T follicular helper cell (primary cell): ENCODE measurements at places on chromosomes 11 and 22.

DNA sequence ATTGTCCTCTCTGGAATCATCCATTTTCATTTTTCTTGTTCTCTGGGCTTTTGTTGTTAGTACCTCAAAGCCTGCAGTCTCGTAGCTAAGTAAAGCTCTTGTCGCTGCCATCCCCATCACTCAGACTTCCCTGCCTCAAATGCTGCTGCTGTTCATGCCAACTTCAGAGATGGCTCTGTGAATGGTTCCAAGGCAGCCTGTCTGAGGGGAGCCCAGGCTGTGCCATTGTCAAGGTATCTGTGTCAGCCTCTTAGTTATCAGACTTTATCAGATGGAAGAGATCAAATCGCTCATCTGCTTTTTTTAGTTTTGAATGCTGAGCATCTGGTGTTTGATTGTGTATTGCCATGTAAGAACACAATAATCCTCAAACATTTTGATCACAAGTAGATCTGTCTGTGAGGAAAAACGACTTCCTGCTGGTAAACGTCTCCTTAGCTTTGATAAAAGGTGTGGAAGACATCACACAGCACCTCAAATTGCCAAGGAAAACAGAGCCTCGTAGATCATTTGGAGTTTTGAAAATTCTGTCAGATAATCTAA is 304.2 kb upstream of the ZC3H12C start:
- no peak for DNase-seq

GRCh38 chr11:126990716-126991480 is 9.7 kb downstream of the KIRREL3 start:
- DNase-seq, result no peak

DNA sequence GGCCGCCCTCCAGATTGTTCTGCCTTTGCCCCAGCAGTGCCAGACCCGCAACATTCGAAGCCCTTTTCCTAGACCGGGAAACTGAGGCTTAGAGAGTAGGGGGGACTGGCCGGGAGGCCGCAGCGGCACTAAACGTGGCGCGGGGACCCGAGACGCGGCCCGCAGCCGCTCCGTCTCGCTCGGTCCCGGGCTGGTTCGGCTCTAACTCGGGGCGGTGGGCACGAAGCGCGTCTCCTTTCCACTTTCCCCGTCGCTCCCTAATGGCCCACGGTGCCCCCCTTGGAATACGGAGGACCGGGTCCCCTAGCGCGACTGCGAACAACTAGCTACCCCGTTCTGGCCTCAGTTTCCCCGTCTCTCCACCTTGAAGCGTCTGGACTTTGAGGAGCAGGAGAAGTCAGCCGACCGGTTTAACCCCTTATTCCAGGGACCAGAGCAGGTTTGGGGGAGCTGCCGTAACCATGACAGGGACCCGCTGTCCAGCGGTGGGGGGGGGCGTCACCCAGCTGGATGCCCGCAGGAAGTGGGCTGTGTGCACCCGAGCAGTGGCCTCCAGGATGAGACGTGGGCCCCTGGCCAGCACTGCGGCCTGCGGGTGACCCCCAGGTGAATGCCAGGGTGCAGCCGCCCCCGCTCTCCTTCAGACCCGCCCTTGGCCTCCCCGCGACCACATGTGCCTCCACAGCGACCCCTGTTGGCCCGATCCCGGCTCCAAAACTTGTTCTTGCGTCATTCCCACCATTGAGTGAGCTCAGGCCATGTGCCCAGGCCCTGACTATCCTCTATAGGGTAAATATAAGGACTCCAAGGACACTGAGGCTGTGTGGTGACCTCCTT is 1.1 kb downstream of the CDC42EP1 start:
- DNase-seq, result peak; percentile 62

DNA sequence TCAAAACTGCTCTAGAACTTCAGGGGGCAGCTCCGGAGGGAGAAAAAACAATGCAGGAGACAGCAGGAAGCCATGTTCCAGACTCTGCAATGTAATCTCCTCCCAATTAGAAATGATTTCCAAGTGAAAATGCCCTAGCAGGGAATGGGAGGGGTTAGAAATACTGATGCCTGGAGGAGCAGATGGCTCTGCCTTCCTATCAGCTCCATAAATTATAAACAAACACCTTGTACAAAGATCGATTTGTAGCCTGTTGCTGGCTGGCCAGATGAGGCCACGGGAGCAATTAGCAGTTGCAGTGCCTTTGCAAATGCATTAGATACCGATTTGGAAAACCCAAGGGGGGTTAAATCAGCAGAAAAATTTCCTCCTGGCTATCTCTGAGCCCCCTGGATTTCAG is 46.6 kb upstream of the CHRM4 start:
- no peak for DNase-seq

- no peak for DNase-seq
Measured at GRCh38 chr11:79963856-79964645, 523.2 kb upstream of the TENM4 start.

DNA sequence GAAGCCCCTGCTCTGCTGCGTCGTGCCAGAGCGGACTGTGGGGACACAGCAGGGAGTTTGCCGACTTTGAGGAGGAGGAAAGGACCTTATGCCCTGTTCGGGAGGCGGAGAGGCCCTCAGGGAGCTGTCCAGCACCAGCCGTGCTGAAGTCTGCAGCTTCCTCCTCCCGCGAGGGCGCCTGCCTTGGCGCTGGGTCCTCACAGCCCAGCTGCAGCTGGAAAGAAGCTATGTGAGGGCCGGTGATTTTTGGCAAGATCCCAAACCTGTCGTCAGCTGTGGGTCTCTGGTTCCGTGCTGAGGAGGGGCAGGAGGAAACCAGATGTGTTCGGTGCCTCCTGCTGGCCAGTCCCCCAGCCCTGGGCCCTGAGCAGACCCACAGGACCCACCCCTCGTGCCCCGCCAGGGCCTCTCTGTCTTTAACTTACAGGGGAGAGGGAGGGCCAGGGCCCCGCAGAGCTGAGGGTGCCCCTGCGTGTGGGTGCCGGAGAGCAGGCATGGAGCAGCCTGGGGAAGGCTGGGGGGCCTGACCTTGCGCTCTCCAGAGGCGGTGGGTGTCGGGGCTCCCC is 12.0 kb downstream of the BRSK2 start:
- DNase-seq, result peak; percentile 25

GRCh38 chr22:37542959-37543358 is 17.3 kb upstream of the CDC42EP1 start:
- DNase-seq, result no peak

DNA sequence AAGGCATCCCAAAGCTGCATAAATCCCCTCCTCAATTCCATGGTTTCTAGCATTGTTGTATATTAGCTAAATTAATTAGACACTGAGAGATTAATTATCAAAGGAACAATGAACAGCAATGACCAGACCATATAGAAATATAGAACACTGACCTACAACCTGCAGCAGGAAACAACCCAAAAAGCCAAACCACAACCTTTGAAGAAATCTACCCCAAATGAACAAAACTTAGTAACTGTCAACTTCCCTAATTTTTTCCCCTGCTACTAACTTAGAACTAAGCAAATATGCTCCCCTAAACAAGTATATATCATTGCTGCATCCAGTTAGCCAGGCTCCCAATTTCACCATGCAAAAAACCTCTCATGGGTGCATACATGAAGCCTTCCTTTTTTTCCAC is 268.0 kb upstream of the ANO3 start:
- no peak for DNase-seq

- no peak for DNase-seq
Measured at GRCh38 chr11:131925829-131926228, 555.4 kb downstream of the NTM start.

DNA sequence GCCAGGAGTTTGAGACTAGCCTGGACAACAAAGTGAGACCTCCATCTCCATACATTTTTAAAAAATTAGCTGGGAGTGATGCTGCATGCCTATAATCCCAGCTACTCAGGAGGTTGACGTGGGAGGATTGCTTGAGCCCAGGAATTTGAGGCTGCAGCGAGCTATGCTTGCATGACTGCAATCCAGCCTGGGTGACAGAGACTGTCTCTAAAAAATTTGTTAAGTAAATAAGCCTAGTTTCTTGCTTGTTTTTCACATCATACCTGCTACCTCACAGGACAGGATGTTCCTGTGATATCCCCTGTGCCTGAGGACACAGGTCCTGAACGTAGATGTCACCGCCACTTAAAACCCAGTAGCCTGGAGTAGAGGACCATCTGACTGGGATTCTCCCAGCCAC is 348.6 kb downstream of the MN1 start:
- DNase-seq, result no peak

- no peak for DNase-seq
Measured at GRCh38 chr11:30545507-30545906, 40.6 kb downstream of the MPPED2 start.

GRCh38 chr11:8765294-8765693 is 82.7 kb downstream of the RPL27A start:
- no peak for DNase-seq

DNA sequence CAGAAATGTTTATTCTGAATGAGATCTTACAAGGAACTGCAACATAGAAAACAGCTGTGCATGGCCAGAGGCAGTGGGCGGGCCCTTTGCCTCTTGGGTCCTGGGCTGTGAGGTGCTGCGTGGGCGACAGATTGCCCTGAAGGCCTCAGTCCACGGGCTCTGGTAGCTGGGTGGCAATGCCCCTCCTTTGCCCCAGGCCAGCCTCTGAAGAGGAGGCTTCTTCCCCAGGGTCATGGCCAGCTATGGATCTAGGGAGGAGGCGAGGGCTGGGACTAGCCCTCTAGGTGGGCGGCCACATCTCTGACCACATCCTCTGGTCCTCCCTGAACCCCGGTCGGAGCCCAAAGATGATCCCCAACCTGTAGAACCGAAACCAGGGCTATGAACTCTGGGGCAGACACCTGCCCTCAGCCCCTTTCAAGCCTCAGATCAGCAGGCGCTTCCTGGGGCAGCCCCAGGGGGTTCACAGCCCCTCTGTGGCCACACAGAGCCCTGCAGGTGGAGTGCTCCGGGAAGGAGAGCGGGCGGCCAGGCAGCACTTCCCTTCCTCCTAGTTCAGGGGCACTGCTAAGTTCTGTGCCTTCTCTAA is 6.6 kb upstream of the CDC42BPG start:
- DNase-seq, result no peak

DNA sequence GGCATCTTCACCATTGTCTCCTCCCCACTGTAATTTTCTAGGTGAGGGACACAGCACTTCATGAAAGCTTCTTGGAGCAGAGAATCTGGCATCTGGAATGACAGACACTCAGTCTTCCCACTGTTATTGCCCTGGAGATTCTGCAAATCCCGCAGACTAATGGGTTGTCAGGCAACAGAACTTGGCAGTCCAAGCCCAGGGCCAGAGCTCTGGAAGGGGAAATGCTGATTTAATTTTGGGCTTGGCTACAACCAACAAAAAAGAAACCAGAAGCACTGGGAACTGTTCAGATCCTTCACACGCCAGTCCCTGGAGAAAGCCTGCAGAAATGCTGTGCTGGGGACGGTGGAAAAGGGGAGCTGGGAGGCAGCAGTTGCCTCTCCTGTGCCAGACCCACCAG is 71.5 kb upstream of the BID start:
- no peak for DNase-seq

DNA sequence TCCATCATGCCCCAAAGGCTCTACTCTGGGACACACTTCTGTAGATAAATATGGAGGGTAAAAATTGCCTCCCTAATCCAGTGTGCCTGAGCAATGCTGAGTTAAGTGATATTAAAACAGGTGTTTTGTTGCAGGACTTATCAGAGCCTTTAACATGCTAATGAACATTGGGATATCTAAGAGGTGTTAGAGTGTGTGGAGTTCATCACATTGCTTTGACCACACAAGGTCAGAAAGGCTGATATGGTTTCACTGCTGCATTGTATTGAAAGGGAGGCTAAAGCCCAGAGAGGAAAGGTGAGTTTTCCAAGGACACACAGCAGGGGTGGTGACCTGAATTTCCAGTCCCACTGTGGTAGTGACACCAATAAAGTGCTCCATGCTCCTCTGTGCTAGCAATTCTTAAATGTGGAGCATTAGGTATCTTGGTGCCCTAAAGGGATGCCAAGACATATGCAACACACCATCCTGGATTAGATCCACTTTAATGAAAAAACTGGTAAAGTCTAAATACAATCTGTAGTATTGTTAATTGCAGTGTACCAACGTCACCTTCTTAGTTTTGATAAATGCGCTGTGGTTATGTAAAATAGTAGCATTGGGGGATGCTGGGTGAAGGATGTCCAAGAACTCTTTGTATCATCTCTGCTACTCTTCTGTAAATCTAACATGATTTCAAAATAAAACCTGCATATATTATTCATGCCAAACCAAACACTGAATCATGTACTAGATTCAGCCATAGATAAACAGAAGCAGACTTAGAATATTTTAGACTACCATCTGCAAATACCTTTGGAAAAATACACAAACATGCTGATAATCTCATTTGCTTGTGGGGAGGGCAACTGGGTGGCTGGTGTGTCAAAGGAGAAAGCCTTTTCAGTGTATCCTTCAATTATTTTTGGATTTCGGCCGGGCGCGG is 45.8 kb downstream of the MIAT start:
- DNase-seq, result no peak

DNA sequence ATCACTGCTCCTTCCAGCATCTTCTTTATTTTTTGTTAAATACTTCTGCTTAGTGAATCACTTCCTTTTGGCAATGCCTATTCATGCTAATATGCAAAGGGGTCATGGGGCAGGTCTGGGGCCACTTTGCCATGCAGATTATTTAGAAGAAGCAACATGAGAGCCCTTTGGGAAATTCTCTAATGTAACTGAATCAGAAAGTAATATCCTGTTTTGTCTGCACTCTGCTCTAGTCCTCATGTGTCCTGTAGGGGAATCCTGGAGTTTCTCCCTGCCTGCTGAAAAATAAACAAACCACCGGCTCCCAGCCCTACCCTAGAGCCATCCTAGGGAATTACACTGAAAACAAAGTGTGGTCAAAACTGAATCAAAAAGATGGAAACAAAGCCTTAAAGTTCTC is 176.5 kb upstream of the POU2AF2 start:
- DNase-seq, result no peak

DNA sequence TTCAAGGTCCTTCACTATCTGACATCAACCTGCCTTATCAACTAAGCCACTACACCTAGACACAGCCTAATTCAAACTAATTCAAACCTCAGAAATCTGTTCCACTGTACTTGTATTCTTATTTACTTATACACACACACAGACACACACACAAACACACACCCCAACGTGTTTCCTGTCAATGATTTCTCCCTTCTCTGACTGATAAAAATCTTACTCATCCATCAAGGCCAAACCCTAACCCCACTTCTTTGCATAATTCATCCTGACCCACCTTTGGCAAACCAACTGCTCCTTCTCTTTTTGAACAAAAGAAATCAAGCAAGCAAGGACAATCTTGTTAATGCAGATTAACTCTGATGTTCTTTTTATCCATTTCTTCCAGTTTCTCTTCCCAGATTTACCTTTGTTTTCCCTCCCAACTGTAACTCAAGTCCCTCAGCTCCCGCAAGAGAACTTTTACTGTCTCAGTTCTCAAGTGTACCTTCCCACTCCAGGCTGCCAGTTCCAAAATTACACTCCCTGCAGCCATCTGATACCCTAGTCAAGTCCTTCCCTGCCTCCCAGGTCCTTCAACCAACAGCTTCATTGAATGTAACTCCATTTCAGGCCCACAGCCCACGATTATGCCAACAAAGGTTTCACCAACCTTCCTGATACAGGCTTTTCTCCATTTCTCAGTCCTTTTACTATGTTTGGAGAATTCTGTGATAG is 78.3 kb downstream of the PAK1 start:
- no peak for DNase-seq

GRCh38 chr11:1231396-1232020 is 8.6 kb downstream of the MUC5B start:
- DNase-seq, result no peak
